Thoracic aorta (tissue), 2 donors: ENCODE measurements at places on chromosomes 5 and 9. TPM values are rescaled to one million over a fixed set of nuclear protein-coding genes. Genes with fewer than 3 reads are reported as not detected.

The PCDHGC4 gene
- 6.4 TPM for total RNA-seq

The PCDHB4 gene
- total RNA-seq: 14.5 TPM

The WNK2 gene
- 4.7 TPM for total RNA-seq

The TAF11L5 gene
- total RNA-seq: not detected

The PPP3R2 gene
- total RNA-seq: not detected

The INSL6 gene
- not detected for total RNA-seq
